Pons (tissue), 1 donor: ENCODE measurements at places on chromosomes 5 and 9.
A peak's percentile ranks its signal among the peaks of the same experiment; 100 is the strongest.

GRCh38 chr5:153981905-153982605 is 56.7 kb downstream of the FAM114A2 start:
- DNase-seq, result no peak

GRCh38 chr5:180173198-180173544 is 35.8 kb downstream of the RASGEF1C start:
- no peak for DNase-seq

- DNase-seq, result no peak
Observed at GRCh38 chr9:12862611-12863410, 88.0 kb downstream of the LURAP1L start.

DNA sequence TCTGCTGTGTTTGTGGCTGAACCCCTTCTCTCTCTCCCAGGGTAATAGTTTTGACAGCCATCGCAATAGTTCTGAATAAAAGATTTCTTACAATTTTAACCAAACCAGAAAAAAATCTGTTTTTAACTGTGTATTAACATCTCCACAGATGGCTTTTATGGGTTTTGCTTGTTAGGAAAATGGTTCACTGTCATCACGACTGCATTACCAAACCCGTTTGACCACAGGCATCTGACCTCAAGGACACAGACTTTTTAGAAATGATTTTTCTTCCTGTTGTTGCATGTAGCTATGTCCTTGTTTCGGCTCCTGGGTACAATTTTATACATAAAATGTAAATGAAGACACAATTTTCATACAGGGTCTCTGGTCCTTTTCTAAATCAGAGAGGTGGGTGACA is 316.1 kb downstream of the IRX1 start:
- no peak for DNase-seq

- peak; percentile 60 for DNase-seq
Observed at GRCh38 chr9:127264462-127265219, at the start of gene GARNL3. Gene GARNL3 (plus strand): TSS chr9:127264774. CDS start chr9:127264878, 104 bp downstream.

GRCh38 chr9:32424616-32425015 is 40.2 kb downstream of the ACO1 start:
- DNase-seq, result no peak

DNA sequence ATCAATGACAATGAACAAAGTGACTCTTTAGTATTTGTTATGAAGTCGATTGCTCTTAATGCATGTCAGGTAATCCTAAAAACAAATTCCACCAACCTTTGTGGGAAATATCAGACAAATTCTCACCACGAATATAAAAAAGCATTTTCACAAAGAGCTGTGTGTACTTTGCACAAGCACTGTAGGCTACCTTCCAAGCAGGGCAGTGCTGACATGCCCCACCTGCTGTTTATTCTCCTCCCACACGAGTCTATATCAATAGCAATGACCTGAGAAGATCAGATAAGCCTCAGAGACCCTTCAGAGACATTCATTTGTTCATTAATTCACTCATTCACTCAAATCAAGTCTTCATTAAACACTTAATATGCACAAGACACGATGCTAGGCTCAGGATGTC is 469.1 kb downstream of the ZSWIM6 start:
- DNase-seq, result no peak

DNA sequence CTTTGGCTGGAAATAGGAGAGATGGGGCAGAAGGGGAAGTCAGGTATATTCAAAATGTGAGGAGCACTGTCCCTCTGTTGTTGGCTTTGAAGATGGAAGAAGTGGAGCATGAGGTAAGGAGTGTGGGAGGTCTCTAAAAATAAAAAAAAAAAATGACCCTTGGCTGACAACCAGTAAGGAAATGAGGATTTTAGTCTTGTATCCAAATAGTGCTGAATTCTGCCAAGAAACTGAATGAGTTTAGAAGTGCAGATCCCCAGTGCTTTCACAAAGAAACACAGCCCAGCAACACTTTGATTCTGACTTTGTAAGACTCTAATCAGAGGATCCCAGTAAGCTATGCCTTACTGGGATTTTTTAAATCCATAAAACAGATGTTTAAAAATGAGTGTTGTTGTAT is 367.9 kb downstream of the CYLC2 start:
- no peak for DNase-seq

GRCh38 chr5:150723845-150724244 is 23.0 kb upstream of the RBM22 start:
- no peak for DNase-seq

DNA sequence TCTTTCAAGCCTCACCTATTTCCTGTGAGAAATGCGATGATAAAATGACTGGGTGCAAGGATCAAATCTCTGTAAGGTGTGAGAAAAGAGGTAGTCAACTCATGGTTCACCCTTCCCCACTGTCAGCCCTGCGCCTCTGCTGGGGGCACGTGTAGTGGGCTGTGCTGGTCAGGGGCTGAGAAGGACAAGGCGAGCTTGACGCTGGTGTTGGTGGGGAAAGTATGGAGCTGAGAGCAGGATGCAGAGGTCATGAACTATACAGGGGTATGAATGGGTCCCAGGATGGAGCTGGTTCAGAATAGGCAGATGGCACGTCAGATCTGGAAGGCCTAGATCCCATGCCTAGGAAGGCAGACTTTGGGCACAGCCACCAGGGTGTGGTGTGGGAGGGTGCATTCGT is 20.6 kb downstream of the PITX1 start:
- DNase-seq, result no peak

- no peak for DNase-seq
Observed at GRCh38 chr5:2996248-2996647, 244.8 kb upstream of the IRX2 start.

DNA sequence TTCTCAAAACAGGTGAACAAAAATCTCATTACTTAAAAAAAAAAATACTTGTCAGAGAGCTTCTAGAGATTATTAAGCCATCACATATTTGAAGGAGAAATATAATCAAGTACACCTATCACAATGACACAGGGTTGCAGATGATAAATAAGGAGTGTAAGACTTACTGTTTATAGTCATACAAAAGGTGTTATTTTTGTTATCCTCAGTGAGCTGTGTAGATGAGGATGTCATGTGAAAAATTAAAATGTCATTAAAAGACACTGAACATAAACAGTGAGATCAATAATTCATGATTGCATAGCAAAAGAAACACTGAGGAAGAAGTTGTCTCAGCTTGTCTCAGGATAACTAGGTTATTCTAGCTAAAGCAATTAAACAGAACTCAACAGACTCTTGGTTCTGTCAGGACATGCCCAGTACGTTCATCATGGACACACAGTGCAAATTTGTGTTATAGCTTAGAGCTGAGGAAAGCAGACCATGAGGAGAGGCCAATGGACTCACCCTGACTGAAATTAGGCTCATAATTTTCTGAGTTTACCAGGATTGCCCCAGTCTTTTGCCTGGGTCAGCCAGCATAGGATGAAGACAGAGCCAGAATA is 1162.6 kb upstream of the C9orf72 start:
- no peak for DNase-seq

DNA sequence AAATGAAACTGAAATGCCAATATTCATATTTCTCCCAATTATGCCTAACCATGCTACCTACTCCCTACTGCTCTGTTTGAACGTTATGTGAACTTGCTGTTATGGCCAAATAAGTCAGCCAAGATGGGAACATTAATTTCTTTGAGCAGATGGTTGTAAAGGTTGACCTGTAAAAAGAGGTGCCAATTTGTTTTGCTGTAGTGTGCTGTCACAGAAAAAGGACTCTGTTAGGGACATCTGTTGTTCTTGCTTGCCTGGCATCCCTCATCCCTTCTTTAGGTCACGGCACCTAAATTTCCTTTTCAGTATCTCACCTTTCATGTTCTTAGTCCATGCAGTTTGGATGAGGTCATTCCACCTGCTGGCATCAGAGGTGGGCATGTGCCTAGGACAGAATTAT is 35.4 kb downstream of the GDNF start:
- no peak for DNase-seq

DNA sequence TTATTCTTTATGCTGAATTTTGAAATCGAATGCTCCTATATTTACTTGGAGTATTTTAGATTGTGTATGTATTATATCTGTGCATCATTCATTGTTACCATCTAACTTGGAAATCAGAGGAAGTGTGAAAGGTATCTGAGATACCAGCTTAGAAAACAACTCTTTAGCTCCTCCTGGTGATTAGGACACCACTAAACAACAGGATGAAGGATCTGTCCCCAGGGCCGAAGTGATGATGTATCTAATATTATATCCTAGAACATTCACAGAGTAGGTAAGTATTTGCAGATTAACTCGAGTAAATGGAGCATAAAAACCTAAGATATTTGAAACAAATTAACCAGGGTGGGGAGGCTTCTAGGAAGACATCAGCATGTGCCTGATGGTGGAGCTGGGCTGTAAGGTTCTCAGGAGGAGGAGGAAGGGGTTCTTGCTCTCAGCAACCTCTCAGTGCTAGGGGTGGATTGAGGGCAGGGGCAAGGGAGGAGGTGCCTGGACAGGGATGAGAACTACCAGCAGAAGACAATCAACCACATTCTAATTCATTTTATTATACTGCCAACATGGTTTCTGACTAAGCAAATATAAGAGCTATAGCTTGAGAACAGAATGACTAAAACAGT is 2.6 kb upstream of the NFIL3 start:
- peak; percentile 65 for DNase-seq

- DNase-seq, result no peak
Observed at GRCh38 chr9:137506274-137506673, 43.9 kb downstream of the PNPLA7 start.

DNA sequence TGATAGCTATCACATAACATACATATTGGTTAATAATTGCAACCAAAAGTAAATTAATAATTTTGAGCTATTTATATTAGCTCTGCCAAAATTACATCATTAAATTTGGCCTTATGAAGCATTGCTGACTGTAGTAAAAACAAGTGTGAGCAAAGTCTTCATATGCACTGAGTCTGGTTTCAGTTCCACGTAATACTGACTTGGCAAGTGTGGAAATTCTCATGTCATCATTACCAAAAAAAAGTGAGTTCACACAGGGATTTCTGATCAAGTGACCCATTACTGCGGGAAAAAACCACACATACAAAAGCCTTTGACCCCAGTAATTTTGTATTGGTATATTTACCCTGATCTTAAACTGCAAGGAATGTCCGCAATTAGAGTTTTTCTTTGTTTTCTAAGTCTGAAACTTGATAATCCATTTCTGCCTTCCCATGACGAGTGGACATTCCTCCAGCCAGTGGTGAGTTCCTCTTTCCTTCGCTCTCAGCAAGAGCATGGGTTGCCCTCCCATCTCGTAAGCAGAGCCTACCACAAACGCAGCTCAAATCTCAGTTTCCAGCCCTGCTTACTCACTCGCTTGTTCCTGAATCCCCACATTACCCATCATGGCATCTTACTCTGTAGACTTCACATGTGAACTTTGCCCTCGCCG is 220.2 kb upstream of the DMRT1 start:
- DNase-seq, result peak; percentile 74

GRCh38 chr5:146047396-146047795 is 58.0 kb downstream of the PLAC8L1 start:
- DNase-seq, result no peak

GRCh38 chr5:4947893-4948536 is 192.1 kb upstream of the ADAMTS16 start:
- no peak for DNase-seq

DNA sequence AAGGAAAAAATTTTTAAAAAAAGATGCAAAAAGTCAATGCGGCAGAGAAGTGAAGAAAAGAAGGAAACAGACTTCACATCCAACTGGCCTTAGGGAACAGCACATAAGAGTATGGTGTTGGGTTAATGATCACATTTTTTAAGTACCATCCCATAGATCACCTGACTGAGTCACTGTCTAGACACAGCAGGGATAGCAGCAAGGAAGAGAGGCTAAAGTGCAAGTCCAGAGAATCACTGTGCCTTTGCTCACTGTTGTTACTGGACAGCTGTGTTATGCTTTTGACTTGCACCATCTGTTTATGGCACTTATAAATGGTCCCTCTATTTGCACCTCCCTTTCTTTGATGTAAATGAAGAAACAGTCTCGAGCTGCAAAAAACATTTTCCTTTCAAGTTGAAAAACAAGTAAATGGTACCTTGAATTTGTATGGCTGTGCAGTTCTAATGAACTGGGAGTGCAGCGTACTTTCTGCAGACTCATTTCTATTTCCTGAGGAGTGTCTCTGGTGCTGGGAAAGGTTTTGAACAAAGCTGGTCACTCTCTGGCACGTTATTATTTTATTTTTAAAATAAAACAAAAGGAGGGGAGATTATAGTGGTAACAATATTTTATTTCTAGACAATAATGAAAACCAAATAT is 84.2 kb downstream of the TRPM6 start:
- no peak for DNase-seq

DNA sequence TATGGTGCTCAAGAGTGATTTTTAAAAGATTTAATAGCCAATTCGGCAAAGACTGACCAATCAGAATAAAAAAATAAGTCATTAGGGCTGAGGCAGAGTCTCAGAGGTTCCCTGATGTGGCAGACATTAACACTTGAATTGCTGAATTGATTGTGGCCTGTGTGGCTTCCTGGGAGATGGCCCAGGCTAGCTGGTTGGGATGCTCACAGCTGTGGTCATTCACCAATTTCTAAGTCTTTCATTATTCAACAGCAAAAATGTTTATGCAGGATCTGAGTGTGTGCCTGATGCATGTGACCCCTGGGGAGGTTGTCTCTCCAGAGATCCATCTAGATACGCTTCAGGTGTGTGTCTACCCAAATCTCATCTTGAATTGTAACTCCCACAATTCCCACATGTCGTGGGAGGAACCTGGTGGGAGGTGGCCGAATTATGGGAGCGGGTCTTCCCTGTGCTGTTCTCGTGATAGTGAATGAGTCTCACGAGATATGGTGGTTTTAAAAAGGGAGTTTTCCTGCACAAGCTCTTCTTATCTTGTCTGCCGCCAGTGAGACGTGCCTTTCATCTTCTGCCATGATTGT is 632.6 kb upstream of the SEMA6A start:
- DNase-seq, result no peak

DNA sequence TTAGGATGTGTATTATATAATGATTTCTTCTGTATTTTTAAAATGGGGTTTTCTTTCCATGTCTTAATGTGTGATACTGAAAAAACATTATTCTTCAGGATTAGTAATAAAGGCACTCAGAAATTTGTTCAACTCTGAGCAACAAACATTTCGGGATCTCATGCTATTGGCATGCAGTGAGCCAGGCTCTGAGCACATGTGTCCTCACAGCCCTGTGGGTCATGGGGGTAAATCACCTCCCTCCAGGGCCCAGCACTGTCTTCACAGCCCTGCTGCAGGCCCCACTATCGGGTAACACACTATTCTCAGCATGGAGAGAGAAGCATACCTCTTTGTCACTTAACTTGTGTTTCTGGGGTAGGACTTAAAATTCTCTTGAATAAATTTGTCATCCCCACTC is 14.0 kb downstream of the TMEM174 start:
- DNase-seq, result no peak
